ENCODE measurements at places on chromosomes 3 and 15. TPM values are rescaled to one million over a fixed set of nuclear protein-coding genes. Genes with fewer than 3 reads are reported as not detected.
A peak's percentile ranks its signal among the peaks of the same experiment; 100 is the strongest.

GRCh38 chr3:37855363-37855970, 6.2 kb upstream of the CTDSPL start:
- peak; percentile 63 for DNase-seq

GRCh38 chr3:188772886-188773285, 398.9 kb upstream of the TPRG1 start:
- no peak for DNase-seq

GRCh38 chr3:49122886-49123545, 2.4 kb upstream of the USP19 start:
- DNase-seq, result no peak

DNA sequence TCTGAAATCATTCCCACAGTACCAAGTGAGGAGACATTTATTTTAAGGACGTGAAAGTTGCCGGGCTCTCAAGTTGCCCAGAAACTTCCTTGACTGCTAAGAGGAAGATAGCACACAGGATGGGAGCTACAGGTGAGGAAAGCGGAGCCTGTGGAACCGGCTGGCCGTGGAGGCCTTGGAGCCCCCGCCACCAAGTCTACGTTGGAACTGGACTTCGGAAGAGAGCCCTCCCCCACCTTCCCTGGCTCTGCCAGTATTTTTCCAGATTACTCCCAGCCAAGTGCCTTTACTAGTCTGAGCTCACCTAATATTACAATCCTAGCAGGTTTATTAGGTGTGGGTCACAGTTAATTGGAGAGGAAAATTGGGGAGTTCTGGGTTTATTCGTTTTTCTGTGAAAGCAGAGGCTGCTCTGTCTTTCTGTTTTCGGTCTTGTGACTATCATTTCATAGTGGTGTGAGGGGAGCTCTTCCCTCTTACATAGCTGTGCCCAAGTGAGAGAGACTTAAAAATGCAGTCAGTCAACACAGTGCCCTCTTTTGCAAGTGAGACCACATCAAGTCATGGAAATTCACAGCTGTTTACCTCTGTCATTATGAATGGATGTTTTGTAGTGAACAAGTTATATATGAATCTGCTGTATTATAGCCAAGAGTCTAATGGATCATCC, 6.8 kb downstream of the BOC start:
- no peak for DNase-seq

- DNase-seq, result no peak
These were observed 26.3 kb upstream of the ZNF148 start for GRCh38 chr3:125401402-125401801.

- no peak for DNase-seq
These were observed 48.9 kb downstream of the TGFBR2 start for GRCh38 chr3:30655187-30655812.

- no peak for DNase-seq
These were observed 441.3 kb downstream of the MAGI1 start for GRCh38 chr3:65597226-65597951.

GRCh38 chr15:63191895-63192618, 2.7 kb downstream of the RAB8B start:
- DNase-seq, result no peak

Gene MAN2A2
- 37.8 TPM for polyA plus RNA-seq

Gene PPM1L
- polyA plus RNA-seq, result 8.0 TPM

Gene ANXA2
- 595 TPM for polyA plus RNA-seq

Gene CCR9
- polyA plus RNA-seq, result 0.11 TPM

Gene ILDR1
- polyA plus RNA-seq, result 8.3 TPM

Gene RNU5B-1
- not detected for polyA plus RNA-seq

All from right renal cortex interstitium (tissue), 3 donors.